Kidney tubule cell (primary cell): ENCODE measurements at places on chromosomes 16 and 17.
A peak's percentile ranks its signal among the peaks of the same experiment; 100 is the strongest.

DNA sequence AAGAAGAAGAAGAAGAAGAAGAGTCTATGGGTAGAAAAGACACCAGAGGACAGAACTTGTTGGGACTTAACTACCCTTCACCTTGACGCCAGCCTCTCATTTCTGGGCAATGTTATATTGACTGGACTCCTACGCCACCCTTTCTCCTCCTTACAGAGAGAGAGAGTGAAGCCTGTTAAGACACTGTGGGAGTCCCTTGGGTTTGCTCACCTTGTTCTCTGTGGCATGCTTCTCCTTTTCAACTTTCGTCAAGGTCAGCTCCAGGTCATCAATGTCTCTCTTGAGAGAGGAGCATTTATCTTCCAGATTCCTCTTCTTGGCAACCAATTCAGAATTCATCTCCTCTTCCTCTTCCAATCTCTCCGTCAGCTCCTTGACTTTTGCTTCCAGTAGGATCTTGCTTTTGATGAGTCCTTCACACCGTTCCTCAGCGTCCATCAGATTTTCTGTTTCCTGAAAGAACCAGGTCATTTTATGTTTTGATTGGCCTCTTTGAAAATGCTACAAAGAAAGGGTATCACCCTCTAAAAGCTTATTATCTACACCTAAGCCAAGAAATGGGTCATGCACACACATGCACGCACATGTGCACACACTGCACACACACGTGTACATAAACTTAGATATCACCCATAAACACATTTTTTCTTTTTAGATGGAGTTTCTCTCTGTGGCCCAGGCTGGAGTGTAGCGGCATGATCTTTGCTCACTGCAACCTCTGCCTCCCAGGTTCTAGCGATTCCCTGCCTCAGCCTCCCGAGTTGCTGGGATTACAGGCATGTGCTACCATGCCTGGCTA lies 48.8 kb downstream of the MYH13 start:
- DNase-seq: no peak

DNA sequence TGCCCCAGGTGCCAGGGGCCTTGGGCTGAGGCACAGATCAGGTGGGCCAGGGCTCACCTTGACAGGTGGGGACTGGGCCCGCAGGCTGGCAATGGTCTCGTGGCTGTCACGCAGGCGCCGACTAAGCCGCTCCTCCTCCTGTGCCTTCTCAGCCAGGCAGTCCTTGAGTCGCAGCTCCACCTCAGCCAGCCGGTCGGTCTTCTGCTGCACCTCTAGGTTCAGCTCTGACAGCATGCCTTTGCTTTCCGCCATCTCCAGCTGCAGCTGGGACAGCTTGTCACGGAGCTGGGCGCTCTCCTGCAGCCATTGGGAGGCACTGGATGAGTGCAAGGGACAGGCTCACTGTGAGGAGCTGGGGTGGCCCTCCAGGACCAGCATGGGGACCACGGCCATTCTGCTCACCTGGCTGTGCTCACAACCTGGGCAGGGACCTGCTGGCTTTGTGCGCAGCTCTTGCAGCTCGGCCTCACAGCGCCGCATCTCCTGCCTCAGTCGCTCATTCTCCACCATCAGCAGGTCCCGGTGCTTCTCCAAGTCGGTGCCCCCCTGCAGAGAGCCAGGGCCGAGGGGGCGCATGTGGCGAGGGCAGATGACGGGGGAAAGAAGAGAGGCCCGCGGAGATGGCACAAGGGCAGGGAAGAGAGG lies 31.0 kb downstream of the KIFC3 start:
- DNase-seq: no peak

- no peak for DNase-seq
These were observed 85.4 kb downstream of the IRF8 start for GRCh38 chr16:85984231-85984880.

DNA sequence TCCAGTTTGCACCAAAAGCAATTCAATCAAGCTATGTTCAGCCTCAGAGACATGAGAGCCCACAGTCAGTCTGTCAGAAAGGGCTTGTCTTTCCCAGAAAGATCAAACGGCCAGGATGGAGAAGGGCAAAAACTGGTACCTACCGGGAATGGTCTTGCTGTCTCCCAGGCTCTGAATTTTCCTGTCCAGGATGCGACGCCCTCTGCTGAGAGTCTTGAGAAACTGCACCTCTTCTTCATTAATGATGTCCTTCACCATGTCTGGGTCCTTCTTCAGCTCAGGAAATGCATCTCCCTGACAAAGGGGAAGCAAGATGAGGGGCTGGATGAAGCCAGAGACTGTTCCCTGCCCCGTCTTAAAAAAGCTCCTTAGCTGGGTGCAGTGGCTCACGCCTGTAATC lies 15.8 kb upstream of the EXOSC6 start:
- DNase-seq: peak; percentile 64

GRCh38 chr17:17103160-17103559 lies 60.9 kb downstream of the MPRIP start:
- no peak for DNase-seq

DNA sequence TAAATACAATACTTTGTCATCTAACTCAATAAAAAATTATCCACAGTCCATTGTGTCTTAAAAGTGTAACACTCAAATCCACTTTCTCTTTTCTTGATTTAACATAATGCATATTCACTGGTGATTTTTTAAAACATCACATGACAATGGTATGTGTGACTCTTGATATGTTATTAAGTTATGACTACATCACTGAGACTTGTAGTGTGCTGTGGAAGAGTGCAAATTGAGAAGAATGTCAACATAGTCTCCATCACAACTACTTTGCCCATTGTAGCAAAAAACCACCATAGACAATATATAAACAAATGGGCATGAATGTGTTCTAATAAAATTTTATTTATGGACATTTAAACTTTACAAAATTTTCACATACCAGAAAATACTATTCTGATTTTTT lies 380.7 kb upstream of the PMFBP1 start:
- DNase-seq: no peak
